ENCODE measurements at places on chromosomes 12 and 14. TPM values are rescaled to one million over a fixed set of nuclear protein-coding genes. Genes with fewer than 3 reads are reported as not detected.

The FERMT2 gene
- not detected for polyA plus RNA-seq

The SLC25A21 gene
- polyA plus RNA-seq: not detected

The RAB35 gene
- polyA plus RNA-seq: 18.1 TPM

The KRT85 gene
- polyA plus RNA-seq: not detected

The ENDOU gene
- polyA plus RNA-seq: not detected

Measured in IgD-negative memory B cell (primary cell).